Daoy (cell line): ENCODE measurements at places on chromosomes 12 and 14.
A peak's percentile ranks its signal among the peaks of the same experiment; 100 is the strongest.

GRCh38 chr12:57368349-57369095, 62.3 kb downstream of the R3HDM2 start:
- DNase-seq: no peak

DNA sequence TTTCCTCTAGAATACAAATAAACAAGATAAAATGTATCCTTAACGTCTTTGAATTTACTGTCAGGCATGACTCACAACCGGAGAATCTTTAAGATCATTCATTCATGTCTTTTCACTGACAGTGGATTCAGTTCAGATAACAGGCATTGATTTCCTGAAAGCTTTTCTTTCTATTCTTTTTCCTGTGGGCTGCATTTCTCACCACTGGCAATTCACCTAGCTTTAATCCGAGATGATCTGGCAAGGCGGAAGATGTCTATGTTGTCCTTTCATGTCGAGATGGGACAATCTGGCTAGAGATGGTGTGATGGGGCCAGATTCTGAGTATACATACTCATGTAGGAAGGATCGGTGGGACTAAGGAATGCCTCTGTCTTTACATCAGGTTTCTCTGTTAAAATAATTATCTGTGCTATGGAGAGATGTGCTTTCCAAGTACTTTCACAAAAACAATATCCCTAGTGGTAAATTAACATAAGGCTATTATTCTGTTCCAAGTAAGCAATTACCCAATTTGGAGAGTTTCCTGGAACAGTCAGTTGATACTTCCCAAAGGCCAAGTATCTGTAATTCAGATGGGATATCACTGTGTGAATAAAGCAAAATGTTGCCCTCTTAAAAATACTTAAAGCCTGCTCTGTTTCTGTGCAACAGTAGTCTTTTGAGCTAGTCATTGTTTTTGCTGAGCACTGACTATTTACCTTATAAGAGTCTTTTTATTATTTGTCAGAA, 17.8 kb downstream of the ACSS3 start:
- no peak for DNase-seq

- no peak for DNase-seq
These were observed 442.8 kb downstream of the ATP23 start for GRCh38 chr12:58384196-58384595.

- DNase-seq: no peak
These were observed 8.6 kb upstream of the ALDH2 start for GRCh38 chr12:111758120-111758561.

DNA sequence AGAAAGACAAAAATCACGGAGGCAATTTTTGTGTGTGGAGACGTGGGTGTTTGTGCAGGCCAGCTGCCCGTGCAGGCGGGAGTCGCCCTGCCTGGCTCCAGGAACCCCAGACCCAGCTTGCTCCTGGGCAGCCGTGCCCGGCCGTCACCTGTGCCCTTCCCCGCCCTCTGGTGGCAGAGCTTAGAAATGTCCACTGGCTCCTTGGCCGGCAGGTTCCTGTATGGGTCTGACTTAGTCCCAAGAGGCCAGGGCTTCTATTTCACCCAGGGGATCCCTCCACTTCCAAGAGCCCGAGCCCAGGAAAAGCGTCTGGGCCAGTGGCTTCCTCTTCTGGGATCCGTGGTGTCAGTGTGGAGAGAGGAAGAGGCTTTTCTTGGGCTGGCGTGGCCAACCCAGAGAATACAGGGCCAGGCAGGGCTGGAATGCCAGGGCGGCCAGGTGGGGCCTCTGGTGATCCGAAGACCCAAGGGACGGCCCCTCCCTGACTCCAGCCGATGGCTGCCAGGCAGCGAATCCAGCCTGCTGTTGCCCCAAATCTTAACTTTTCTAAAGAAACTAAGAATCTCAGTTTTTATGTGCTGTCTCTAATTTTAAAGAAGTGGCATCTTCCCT, 120.9 kb downstream of the TMEM132C start:
- DNase-seq: peak; percentile 50

DNA sequence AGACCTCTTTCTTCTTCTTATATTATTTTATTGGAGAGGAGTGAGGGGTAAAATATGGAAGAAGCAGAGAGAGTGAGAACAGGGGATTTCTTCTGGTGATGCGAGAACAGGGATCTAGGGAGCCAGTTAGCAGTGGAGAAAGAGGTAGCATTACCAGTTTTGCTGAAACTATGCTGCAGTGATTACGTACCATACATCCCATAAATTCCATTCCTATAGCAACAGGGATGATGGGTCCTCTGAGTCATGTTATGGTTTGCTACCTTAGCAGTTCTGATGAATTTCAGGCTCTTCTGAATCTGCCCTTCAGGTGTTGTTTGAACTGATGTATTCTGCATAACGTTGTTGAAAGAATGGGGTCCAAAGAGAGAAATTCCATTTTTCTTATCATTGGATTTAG, 625.4 kb upstream of the LRFN5 start:
- DNase-seq: peak; percentile 20

DNA sequence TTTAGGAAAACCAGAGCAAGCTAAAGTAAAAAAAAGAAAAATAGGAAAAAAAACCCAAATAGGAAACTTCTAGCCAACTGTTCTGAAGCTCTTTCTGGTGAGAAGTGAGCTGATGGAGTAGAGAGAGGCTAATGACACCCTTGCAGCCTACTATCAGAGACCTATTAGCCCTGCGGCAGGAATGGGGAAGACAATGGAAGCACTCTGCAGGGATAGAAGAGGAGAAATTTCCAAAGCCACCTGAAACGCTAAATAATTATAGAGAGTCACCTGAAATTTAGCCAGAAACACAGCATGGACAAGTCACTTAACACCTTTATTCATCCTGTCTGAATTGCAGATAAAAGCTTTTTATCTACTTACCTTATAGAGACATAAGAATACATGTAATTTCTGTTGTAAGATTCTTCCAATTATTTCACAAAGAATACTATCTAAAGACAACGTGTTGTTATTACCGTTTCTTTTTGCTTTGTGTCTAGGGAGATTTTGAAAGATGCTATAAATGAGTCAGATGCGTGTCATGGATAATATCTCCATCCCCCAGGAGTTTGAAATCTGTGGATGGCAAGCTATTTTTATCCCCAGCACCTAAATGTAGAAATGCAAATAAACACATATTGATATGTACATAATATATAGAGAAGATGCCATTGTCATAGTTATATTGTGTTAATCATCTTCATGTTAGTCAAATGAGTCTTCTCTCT, 138.6 kb downstream of the TPH2 start:
- no peak for DNase-seq

DNA sequence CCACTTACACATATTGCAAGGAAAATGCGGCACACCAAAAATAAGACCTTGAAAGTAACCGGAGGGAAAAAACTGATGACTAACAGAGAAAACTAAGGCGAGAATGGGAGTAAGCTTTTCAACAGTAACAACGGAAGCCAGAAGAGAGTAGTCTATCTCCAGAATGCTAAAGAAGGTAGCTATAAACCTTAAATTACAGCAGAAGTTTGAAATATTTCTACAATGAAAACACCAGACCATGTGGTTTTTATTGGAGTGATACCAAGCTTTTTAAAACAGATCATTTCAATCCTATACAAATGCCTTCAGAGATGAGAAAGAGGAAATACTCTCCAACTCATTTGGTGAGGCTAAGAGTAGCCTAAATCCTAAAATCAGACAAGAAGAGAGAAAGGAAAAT, 209.5 kb downstream of the ANO6 start:
- no peak for DNase-seq

DNA sequence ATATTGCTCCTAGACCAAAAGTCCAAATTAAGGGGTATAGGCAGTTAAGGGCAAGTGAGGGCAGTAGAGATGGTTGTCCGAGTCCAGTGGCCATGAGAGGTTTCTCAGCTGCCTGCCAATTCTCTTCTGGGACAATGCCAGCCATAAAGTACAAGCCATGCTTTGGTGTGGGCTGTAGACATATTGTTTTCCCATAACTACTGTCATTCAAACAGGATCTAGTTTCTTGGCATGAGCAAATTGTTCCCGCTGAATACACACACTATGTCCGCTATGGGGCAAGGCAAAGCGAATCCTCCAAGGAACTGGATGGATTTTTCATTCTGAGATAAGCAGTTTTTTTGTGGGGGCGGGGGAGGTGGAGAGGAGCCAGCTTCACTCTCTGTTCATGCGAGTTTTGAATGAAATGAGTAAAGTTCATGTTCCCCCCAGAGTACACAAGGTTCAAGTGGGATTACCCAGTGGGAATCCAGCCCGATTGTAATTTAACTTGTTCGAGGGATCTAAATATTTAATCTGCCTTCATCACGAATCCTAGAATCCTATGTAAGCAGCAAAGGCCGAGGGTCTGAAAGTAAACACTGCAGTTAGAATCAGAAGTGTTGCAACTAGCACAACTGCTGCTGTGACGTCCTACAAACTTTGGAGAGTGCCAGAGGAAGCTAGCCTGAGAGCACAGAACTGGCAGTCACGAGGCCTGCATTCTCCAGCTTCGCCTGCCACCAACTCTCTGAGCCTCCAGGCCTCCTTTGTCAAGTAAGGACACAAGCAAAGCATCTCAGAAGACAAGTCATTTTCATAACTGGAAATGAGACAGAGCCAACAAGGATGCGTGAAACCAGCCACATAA, 137.0 kb downstream of the CRADD start:
- peak; percentile 32 for DNase-seq
